ENCODE measurements at places on chromosomes 7 and 10.

GRCh38 chr7:43880596-43880995 is 11.3 kb upstream of the MRPS24 start:
- DNase-seq, result no peak

GRCh38 chr10:126101325-126101724 is 205.0 kb downstream of the FANK1 start:
- DNase-seq, result no peak

- DNase-seq, result no peak
Observed at GRCh38 chr7:92813390-92814024, 22.9 kb downstream of the CDK6 start.

DNA sequence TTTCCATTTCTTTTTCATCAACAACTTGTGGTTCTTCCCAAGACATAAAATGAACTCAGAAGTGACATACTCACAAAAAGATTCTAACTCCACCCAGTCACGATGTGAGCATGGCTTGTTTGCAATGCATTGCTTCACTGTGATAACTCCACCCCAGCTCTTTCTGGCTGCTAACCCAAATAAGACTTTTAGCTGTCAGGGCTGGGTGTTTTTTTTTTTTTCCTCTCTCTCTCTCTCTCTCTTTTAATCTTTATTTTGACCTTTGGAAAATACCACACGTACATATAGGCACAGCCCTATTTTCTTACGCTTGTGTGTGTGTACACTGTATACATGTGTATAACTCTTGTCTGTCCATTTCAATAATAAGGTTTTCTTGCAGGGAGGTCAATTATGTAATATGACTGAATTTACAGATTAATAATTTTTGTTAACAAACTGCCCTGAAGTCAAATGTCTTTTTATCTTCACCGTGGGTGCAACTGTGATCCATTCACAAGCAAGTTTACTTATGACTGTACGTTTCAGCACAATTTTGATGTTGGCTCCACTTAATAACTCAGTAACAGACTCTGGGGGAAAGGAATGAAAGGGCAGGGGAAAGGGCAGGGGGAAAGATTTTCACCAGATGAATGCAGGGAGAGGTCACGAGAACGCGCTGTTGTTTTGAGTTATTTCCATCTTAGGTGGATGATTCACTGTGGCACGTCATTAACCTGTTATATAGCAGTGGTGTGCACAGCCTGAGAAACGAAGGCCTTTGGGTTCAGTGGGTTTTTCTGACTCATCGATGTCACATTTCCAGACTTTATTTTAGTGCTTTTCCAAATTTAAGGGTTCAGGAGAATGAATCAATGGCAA is 49.1 kb downstream of the APBB1IP start:
- peak; percentile 64 for DNase-seq

DNA sequence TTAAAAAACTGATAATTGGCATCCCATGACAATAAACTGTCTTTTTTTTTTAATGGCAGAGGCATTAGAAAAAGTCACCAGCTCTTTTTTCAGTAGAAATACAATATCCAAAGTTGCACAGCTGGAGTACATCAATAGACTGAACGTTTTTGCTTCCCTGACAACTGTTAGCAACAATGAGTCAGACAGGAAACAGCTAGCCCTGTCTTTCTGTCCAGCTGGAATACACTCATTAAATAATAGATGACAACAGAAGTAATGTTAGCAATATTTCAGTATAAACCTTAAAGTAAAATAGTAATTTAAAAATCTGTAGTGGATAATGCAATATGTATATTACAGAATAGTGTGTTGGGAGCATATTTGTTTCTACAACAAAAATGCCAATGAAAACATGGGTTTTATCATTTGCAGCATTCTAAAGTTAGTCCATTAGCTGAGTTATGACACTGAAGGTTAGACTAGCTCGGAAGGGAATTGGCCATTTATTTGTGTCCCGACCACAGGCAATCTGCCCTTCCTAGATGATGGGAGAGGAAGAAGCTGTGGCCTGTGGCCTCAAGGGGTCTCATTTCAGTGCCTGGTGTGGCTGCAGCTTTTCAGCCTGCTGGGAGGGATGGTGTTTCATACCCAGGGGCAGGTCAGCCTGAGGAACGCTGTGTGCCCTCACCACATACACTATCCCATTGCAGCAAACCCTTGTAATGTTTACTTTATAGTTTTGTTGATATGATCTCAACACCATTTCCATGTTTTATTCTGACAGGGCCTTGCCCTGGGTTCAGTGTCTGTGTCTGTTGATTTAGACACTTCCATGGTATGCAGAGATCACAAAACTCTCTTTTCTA is 173.3 kb downstream of the SLC16A9 start:
- DNase-seq, result no peak

DNA sequence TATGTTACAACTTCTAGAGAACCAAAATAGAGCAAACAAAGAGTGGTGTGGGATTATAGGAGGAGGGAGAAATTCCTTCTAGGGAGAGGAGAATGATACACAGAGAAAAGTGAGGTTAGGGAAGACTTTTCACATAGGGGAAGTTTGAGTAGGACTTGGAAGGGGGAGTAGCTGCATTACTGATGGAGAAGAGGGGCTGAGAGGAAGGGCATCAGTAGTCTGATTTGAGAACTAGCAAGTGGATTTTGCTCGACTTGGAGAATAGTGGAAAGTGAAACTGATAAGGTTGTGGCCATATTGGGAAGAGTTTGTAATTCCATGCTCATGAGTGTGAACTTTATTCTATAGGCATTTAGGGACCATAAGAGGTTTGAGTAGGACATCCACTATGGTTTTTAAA is 6.1 kb downstream of the NRF1 start:
- no peak for DNase-seq

GRCh38 chr7:67380858-67381257 is 384.2 kb downstream of the TYW1 start:
- no peak for DNase-seq

- no peak for DNase-seq
Observed at GRCh38 chr10:103641326-103641725, 147.8 kb downstream of the NEURL1 start.

GRCh38 chr10:77513781-77514331 is 123.8 kb downstream of the KCNMA1 start:
- DNase-seq, result no peak

DNA sequence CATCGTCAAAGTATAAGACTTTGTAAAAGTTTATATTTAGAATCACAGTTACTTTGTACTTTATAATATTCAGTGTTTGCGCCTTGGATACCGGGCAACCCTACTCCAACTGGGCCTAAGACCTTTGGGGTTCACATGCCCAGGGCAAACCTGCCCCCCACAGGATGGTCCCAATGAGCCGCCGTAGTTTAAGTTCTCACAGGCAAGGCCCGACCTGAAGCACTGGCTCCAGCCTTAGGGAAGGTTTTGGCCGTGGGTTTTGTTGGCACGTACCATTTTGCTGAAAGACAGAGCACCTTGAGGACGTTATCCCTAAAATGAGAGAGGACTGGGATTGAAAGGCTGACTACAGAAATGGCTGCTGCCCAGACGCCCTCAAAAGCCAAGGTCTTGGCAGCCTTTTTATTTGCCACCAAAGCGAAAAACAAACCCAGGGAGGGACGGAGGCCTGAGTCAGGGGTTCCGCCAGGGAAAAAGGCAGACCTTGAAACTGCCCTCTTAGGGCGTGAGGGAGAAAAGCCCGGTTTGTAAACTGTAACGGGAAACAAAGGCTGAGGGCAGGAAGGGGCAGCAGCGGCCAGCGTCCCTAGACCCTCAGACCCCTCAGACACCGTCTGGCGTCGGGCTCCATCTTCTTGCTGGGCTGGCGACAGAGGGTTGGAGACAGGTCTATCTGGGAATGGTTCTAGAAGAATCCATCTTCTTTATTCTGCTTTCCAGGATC is at the start of gene CCDC172:
Gene CCDC172, plus strand, starts transcription at position 222 of the 724 bp plus-strand sequence. CDS start 564 bp downstream, outside the sequence.
- no peak for DNase-seq

DNA sequence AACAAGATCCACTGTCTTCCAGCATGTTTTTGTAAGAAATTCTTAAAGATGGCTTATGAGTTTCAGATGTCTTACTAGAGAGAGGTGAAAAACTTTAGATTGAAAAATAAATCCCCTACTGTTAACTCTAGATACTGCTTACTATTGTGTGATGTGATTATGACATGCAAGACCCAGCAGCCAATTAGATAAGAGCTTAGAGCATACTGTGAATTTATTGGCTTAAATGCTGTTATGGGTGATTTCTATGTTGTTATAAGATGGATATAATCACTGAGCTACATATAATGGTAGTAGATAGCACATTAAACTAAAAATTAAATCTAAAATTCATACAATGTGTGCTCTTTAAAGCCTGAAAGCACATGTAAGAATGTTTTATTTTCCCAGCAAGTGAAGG is at the start of gene RNF133:
Gene RNF133, minus strand, starts transcription at position 101 of the 400 bp plus-strand sequence. CDS start 199 bp downstream, outside the sequence.
- no peak for DNase-seq

DNA sequence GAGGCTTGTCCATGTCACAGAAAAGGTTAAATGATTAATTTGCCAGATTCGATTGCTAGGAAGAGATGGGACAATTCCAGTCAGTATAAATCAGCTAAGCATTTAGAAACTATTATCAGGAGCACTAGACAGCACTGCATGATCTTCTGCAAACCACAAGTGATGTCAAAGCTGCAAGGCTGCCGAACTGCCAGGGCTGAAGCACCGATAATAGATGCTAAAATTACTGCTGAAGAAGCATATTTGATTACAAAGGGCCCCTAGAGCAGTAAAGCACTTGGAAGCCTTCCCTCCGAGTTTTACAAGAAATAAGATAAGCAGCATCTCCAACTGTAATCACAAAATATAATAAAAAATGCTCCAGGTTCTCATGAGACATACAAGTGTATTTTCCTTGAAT is 40.6 kb downstream of the RNLS start:
- DNase-seq, result no peak

DNA sequence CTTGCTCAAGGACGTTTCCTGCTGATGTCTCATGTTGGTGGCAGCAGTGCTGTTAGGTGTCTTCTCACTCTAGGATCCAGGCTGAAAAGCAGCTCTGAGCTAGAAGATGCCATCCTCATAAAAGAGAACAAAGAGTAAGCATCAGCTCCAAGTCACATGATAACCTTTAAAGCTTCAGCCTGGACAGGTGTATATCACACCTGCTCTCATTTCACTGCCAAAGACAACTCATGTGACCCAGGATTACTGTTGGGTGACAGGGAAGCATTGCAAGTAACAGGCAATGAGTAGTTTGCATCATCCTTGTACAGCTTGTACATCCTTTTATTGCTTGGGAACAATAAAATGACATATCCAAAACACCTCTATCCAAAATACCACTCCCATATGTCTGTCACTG is 423.4 kb upstream of the DPP6 start:
- no peak for DNase-seq

GRCh38 chr7:124532166-124532565 is 233.4 kb downstream of the GPR37 start:
- no peak for DNase-seq

GRCh38 chr7:145151676-145152075 is 315.8 kb upstream of the TPK1 start:
- DNase-seq, result no peak

DNA sequence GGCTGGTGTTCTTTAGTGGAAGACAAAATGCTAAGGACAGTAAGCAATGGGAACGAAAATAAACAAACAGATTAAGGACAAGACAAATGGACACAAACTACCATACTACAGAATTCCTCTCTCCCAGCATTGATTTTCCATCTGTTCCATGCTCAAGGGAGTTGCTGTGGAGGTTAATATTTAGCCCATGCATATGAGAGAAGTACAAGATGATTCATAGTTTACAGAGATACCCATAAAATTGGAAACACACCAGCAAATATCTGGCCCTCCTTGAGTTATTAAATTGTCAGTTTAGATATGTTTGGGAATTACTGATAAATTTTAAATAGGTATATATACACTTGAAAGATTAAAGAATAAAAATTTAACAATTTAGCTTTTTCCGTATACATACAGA is 69.8 kb downstream of the GLI3 start:
- no peak for DNase-seq

GRCh38 chr7:22935269-22935668 is 78.7 kb downstream of the HYCC1 start:
- DNase-seq, result no peak

GRCh38 chr7:15464667-15465121 is 97.1 kb downstream of the AGMO start:
- DNase-seq, result no peak

DNA sequence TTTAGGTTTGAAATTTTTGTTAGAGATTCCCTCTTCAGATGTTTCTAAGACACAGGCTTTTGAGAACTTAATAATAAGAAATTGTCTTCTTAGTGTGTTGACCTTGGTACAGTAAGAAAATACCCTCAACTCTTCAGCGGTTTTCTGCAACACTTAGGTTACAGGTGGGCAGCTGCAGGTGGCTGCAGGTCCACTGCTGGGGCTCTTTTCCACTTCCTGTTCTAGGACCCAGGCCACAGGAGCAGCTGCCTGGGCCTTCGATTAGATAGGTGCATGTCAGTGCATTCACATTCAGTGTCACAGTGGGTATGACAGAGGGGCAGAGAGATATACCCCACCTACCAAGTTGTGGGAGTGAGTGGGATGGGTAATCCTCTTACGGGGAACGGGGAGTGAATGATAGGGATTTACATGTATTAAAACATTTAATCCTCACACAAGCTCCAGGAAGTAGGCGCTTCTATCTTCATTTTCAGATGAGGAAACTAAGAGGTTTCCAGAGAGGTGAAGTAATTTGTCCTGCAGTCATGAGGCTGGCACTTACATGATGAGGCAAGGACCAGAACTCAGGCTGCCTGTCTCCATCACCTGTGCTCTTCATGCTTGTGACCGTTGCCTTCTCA is 20.2 kb upstream of the SUV39H2 start:
- DNase-seq, result no peak

DNA sequence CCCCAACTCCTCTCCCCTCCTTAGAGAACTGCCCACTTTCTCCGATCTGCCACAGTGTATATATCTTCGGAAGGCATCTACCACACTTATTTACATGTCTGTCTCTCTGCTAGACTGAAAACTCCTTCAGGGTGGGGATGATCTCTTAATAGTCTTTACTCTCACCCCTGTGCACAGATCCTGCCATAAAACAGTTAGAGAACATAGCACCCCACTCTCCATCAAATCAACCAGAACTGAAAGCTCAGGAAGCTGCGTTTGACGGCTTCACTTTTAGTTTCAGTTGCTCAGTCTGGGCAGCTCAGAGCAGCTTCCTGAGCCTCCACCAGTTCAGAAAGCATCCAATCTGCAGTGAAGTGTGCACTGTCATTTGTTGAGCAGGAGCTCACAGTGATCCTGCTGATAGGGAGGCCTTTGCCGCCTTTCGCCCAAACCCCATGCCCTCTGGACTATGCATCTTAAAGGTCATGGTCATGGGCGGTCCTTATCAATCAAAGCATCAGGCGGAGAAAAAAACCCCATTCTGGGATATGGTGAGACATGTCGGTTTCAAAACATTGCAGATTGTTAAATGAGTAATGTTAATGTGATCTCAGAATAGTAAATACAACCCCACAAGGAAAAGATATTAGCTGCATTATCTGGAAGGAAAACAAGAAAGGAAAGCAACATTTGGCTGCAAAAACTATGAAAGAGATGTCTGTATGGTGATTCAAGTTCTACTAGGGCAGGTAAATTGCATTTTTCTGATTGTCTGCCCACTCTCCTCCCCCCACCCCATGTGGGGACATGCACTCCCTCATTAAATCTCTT is 167.1 kb upstream of the ADO start:
- peak; percentile 29 for DNase-seq

DNA sequence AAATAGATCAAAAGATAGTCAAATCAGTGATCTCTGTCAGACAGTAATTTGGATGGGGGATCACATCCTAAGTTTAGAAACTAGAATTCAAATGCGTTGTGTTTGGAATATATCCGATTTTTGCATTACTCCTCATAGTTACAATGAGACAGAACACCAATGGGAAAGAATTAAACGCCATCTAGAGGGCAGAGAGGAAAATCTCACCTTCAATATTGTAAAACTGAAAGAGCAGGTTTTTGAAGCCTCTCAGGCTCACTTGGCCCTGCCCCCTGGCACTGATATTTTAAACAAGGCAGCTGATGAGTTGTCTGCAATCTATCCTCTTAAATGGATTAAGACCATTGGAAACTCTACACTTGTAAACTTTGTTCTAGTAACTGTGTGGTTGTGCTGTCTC is 17.7 kb downstream of the FRG2B start:
- DNase-seq, result no peak

All from activated CD8-positive, alpha-beta memory T cell treated with anti-CD3 and anti-CD28 coated beads for 1 hour (primary cell).